ENCODE measurements at places on chromosomes 13 and 19. TPM values are rescaled to one million over a fixed set of nuclear protein-coding genes. Genes with fewer than 3 reads are reported as not detected.

Gene LRCH1
- total RNA-seq: 7.1 TPM

Gene ZNF613
- total RNA-seq: 8.0 TPM

DNA sequence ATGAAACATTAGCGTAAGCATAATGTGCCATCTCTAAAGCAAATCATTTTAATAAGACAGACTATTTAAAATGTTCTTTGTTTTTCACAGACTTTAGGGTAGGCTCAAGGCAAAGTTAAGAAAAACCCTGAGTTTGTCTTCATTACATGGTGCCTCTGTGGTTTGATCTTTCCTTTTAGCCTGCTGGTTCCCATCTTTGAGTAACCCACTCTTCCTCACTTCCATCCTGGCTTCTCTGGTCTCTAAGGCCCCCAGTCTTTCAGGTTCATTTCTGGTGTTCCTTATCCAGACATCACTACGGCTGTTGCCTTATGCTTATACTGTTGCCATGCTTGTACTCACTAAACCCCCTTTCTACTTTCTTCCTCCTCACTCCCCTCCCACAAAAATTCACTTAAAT is 38.4 kb downstream of the DACH1 start:
- H3K4me3 ChIP-seq: no peak overlapping the region
- no peaks in the 10 kb centered on the region for H3K27me3 ChIP-seq
- no peaks in the 10 kb centered on the region for H3K4me1 ChIP-seq
- DNase-seq: no peak
- H3K27ac ChIP-seq: no peak overlapping the region
- no peaks in the 10 kb centered on the region for H3K36me3 ChIP-seq

Gene VSTM1
- not detected for total RNA-seq

GRCh38 chr19:36483653-36484052 is 5.7 kb downstream of the ZNF566 start:
- no peak overlapping the region for H3K27ac ChIP-seq
- no peaks in the 10 kb centered on the region for H3K36me3 ChIP-seq
- H3K4me1 ChIP-seq: peaks cover 8% of the 10 kb centered on the region
- no peak for DNase-seq
- H3K27me3 ChIP-seq: no peaks in the 10 kb centered on the region

DNA sequence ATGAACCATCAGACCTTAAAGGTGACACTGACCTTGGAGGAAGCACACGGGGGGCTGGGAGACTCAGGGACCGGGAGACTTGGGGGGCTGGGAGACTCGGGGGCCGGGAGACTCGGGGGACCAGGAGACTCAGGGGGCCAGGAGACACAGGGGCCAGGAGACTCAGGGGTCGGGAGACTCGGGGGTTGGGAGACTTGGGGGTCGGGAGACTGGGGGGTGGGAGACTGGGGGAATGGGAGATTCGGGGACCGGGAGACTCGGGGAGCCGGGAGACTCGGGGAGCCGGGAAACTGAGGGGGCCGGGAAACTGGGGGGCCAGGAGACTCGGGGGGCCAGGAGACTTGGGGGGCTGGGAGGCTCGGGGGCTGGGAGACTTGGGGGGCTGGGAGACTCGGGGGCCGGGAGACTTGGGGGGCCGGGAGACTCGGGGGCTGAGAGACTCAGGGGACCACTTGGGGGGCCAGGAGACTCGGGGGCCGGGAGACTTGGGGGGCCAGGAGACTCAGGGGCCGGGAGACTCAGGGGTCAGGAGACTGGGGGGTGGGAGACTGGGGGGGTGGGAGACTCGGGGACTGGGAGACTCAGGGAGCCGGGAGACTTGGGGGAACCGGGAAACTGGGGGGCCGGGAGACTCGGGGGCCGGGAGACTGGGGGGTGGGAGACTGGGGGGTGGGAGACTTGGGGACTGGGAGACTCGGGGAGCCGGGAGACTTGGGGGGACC is 62.9 kb downstream of the RASA3 start:
- no peak overlapping the region for H3K4me3 ChIP-seq
- H3K27ac ChIP-seq: peak overlapping the region; percentile 94
- peak; percentile 73 for DNase-seq

GRCh38 chr19:38072776-38073750 is 151.0 kb downstream of the DPF1 start:
- no peaks in the 10 kb centered on the region for H3K27me3 ChIP-seq
- no peak overlapping the region for H3K27ac ChIP-seq
- peaks cover 3% of the 10 kb centered on the region for H3K36me3 ChIP-seq
- H3K4me3 ChIP-seq: no peak overlapping the region
- no peaks in the 10 kb centered on the region for H3K4me1 ChIP-seq

DNA sequence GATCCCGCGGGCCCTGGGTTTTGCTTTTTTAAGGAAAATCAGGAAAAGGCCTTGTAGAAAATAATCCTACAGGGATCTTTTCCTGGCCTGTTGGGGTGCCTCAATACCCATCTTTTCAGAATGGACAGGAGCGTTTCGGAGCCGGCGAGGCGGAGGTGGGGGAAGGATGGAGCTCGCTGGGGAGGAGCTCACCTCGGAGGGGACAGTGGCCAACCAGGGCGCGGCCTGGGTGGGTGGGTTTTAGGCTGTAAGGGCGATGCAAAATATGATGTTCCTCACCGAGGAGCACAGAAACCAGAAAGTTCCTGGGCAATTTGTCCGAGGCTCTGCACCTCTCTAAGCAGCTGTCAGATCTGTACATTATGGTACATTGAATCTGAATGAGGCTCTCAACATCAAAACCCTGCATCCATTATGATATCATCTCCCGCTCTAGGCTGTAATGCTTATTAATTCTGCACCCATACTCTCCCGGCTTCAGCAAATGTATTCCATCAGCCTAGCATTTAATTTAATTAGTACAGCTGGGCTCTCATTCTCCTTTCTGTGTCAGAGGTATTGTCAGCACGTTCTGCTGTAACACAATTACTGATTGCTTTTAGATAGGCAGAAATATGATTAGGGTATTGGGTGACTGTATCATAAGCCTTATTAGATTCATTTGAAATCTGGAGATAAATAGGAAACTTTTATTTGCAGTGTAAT is 90.3 kb upstream of the SOX1 start:
- no peaks in the 10 kb centered on the region for H3K4me1 ChIP-seq
- DNase-seq: no peak
- no peak overlapping the region for H3K4me3 ChIP-seq
- no peaks in the 10 kb centered on the region for H3K27me3 ChIP-seq
- no peak overlapping the region for H3K27ac ChIP-seq

Measured in osteoblast (primary cell).